ENCODE measurements at places on chromosomes 1 and 21.

DNA sequence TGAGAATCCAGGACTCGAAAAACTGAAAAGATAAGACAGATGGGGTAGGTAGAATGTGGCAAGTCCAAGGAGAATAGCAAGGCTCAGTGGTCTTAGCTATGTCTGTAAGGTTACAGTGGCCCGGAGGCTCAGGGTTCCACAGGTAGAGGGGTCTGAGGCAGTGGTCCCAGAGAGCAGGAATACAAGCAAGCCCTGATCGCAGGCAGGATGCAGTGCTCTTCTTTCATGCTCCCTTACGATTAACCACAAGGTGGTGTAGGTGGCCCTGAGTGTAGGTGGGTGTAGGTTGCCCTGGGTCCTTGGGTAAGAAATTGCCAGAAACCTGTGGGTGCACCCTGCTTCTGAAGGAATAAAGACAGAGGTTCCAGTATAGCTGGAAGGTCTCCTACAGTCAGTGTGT is 99.1 kb upstream of the RAB3GAP2 start:
- no peak for DNase-seq

- no peak for DNase-seq
These were observed 15.0 kb upstream of the TEKT2 start for GRCh38 chr1:36068866-36069265.

GRCh38 chr1:154969860-154970452 is 591 bp downstream of the SHC1 start:
- DNase-seq = no peak

GRCh38 chr1:92713939-92714338 is 71.0 kb downstream of the EVI5 start:
- DNase-seq = no peak

DNA sequence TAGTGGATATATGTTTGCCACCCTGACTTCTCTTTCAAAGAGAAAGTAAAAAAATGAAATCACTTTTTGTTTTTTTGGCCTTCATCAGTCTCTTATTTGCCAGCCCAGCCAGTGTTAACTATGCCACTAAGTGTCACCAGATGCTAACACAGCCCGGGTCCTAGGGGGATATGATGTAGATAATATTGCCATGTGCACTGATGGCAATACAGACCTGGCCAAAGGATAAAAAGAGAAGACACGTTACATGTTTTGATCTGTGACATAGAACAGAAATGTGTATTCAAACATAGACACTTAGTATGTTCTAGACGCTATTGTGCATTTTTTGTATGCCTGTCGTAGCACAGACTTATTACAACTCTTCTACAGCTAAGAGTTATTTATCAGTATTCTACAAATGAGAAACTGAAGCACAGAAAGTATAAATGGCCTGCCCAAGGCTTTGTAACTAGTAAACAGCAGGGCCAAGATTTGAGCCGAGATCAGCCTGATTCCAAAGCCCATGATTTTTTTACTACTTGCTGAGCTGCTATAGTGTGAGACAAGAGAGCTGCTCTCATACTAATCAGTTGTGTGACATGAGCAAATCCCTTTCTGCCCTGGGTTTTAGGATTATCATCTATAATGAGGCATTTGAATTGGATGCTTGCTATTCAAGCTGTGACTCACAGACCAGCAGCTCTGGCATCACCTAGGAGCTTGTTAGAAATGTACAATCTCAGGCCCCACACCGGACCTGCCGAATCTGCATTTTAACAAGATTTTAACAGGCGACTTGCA is 6.3 kb downstream of the LRRC53 start:
- DNase-seq = no peak

DNA sequence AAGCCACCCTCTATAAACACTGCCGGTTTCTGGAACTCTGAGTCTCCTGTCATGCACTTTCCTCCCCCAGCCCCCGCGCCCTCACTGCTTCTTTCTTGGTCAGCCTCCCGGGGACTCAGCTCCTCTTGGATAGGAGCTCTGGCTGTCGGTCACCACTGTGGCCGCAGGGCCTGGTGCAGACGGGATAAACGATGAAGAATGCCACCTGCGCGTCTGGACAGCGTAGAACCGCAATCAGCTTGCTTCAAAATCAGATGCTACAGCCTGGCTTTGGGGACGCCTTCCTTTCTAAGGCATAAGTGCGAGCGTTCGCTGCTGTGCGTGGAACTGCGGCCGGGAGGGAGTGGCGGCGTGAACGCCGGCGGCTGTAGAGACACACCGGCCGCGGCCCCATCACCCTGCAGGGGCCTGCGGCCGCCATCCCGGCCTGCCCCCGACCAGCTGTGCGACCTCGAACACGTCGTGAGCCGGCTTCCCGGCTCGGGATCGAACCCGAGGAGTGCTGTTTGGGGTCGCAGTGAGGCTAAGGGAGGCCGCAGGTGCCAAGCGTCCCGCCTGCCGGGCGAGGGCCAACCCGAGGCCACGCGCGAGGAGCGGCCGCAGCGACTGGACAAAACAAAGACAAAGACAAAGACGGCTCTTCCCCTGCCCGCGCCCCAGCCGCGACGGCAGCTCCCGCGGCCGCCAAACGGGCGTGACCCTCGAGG is 688 bp downstream of the PTTG1IP start:
- DNase-seq = no peak

GRCh38 chr1:213070406-213070805 is 19.4 kb downstream of the RPS6KC1 start:
- no peak for DNase-seq

DNA sequence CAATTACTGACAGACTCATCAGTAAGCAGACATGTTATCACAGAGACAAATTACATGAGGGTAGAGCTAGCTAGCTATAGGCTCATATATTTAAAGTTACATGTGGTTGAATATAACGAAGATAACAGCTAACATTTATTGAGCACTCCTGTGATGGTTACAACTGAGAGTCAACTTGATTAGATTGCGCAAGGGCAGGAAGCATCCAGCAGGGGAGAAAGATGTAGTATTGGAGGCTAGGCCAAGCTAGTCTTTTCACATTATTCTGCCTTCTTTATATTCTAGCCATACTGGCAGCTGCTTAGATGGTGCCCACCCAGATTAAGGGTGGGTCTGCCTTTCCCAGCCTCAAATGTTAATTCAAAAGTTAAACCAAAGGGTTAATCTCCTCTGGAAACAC is 37.1 kb downstream of the PIGK start:
- no peak for DNase-seq

DNA sequence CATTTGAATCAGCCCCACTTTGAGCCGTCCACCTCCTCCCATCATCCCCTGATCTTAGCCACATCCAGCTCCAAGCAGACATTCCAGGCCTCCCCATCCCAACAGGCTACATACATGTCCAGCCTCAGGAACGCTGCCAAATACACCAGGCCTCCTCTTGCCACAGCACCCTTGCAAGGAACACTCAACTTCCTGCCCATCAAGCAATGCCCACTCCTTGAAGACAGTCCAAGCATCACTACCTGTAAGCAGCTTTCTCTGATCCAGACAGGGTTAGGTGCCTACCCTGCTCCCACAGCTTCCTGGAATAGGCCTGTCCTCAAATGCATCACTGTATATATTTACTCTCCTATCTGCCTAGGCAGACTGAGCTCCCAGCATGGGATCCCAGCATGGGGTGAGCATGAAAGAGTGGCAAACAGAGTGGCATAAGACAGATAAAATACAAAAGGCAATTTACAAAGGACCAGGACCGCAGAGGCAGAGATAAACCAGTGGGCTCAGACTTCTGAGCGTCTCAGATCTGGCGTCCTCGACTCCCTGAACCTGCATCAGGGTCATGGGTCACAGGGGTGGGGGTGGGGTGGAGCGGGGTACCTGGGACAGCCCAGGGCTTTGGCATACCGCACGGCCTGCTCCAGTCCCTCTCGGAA is 816 bp downstream of the HYI start:
- peak; percentile 41 for DNase-seq

- no peak for DNase-seq
These were observed 250.5 kb upstream of the POGK start for GRCh38 chr1:166588741-166589140.

GRCh38 chr1:18486195-18486594 is 5.5 kb downstream of the KLHDC7A start:
- no peak for DNase-seq

DNA sequence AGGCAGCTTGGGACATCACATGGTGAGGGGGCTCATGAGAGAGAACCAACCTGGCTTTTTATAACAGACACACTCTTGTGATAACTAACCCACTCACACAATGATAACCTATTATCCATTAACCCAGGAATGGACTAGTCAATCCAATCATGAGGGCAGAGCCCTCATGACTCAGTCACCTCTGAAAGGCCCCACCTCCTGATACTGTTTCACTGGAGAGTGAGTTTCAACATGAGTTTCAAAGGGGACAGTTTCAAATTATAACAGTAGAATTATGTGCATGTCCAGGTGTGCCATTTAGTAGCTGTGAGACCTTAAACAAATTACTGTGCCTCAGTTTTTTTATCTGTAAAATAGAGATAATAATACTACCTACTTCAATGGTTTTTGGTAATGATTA is 47.6 kb upstream of the PPP2R5A start:
- DNase-seq = no peak

DNA sequence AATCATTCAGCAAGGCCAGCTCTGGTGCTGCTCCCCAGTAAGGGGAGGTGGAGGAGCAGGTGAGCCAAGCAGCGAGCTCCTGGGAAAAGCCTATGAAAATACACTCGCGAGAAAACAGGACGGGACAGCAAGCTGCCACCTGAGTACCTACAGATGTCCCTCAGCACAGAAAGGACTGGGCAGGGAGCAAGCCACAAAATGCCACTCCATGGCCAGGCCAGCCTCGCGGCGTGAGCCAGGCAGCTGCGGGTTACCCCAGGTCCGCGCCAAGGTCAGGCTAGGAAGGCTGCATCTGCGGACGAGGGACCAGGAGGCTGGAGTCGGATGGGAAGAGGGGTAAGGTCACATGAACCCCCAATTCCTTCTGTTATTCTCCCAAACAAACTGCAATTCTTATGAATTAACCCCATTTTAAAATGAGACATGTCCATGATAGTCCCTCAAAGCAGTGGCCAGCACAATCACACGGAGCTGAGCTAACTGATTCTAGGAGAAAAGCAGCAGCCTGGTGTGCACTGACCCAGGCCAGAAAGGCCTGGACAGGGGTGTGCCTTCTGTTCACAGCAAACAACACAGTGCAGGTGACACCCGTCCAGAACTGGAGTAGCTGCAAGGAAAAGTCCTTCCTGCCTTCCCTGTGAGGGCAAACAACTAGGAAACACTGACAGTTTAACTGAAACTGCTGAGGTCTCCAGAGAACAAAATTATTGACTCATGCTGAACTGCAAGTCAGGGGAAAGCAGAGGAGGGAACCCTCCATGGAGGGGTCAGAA is 26.5 kb downstream of the PARP1 start:
- no peak for DNase-seq

DNA sequence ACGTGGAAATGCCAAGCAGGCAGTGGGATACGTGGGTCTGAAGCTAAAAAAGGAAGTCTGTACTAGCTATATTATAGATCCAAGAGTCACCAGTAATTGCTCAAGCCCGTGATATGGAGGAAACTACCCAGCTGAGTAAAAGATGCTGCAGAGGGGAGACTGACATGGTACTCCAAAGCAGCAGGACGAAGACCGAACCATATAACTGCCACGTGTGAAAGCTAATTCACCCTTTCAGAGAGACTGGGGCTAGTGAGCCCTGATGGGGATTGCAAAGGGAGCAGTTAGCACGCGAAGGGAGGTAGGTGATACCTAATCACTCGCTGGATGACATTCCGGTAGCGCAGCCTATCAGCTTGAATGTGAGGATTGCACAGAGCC is 316 bp downstream of the AP4B1 start:
- peak; percentile 61 for DNase-seq

GRCh38 chr1:231576804-231577718 is 48.6 kb downstream of the TSNAX start:
- peak; percentile 9 for DNase-seq

- DNase-seq = no peak
These were observed 8.2 kb downstream of the SYT2 start for GRCh38 chr1:202702088-202702487.

DNA sequence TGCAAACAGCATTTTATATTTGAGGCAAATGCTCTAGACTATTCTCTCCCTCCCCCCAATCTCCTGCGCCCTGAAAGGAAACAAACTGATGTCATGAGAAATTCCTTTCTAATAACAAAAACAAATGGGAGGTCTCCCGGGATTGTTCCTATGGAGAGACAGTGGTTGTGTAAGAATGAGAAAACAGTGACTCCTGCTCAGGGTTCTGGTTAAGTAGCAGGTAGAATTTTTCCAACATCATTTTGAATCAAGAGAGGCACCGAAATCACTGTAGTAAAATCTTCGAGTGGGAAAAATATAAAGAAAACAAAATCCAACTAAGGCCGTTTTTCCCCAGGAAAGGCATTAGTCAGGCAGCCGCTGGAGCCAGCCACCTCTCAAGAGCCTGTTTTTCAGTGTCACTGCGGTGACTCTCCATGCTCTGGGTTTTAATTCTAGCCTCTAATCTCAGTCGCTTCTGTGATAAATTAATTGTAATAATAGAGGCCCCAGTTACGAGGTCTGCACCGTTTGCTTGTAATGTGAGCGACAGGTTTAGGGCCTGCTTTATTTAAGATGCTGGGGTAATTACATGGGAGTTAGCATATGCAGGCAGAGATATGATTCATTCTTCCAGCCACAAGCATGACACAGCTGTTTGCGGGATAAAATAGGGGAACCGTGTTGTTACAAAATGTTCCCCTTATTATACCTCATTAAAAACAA is 80.3 kb downstream of the RNF220 start:
- no peak for DNase-seq

DNA sequence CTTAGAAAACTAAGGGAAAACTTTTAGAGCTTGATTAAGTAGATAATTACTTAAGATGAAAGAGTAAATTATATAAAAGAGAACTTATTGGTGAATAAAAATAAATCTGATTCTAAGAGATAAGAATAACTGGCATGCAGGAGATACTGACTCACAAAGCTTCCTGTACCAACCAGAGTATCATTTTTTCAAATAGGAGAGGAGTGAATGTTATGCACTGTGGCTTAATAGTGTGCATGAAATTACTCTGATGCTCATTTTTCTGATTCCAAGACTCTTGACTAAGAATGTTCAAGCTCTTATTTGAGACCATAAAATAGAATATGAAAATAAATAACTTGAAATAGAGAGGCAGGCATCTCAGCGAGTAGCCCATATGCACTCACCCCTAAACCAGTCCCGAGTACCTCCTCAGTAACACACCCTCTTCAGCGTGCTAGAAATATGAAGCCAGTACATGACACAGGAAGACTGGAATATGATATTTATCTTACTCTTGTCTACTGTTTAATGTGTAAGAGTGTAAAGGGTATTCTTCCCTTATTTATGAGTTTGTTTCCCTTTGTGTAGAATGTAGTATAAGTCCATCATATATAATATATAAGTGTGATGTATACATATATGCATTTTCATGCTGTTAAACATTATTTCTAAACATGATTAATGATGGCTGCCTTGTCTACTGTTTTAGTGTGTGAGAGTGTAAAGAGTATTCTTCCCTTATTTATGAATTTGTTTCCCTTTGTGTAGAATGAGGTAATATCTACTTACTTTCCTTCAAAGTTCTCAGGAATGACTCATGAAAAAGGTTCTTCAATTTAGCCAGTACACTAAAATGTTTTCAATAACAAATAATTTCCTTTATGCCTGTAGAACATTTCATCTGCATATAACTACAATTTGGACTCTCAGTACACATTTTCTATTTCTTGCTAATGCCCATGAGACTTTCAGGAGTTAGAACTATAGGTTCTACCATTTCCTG is 99.2 kb upstream of the PALMD start:
- DNase-seq = no peak
